ENCODE measurements at places on chromosomes 7 and 10.

DNA sequence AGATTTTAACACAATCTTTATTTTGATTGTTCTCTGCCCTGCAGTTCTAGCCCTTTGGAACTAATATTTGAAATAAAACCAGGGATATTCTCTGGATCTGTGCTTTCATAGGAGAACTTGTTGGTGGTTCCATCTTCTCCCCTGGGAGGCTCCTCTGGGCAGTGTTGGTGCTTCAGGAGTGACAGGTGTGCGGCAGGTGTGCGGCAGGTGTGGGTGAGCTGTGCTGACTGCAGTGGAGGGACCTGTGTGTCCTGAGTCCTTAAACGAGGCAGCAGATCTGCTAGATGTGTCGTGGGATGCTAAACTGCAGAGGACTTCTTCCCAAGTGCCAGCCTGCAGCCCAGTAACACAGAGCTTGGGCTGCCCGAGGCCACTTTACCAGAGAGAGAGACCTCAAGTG lies 98.4 kb downstream of the LYZL1 start:
- no peak for DNase-seq

DNA sequence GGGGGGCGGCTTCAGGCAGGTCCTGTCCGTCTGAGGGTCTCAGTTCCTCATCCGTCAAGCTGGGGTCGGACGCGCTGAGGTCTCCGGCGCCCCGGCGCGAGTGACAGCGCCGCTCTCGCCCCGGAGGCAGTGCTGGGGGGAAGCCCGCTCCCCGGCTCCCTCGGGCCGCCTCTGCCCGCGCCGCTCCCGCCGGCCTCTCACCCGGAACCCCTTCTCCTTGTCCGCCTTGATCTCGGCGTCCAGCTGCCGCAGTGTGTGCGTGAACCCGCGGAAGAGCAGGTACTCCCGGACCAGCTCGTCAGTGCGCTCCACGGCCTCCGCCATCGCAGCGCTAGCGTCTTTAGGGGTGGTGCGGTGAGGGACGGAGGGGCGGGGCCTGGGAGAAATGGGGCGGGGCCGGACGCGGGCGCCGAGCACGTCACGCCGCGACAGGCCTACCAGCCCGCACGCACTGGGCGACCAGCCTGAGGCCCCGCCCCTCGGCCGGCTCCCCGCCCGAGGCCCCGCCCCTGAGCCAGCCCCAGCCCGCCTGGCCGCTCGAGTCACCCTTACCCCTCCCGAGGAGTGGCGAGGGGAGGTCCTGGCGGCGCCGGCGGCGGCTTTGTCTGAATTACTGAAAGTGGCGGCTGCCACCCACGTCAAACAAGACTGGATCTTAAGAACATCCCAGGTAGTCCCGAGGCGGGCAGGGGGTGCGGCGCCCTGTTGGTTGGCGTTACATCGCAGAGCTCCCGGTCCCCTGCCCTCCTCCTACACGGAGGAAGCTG lies at the start of gene WDR91:
TSS of gene WDR91 (minus strand) at position 348 of the 767 bp plus-strand sequence. CDS start at position 324, 24 bp downstream.
- peak; percentile 99 for DNase-seq

GRCh38 chr7:70577078-70577477 lies 554.9 kb upstream of the GALNT17 start:
- no peak for DNase-seq

GRCh38 chr10:102083541-102083940 lies 18.4 kb downstream of the HPS6 start:
- DNase-seq: no peak

GRCh38 chr7:22696541-22697228 lies 30.3 kb upstream of the IL6 start:
- DNase-seq: no peak

- DNase-seq: no peak
These were observed 151.0 kb upstream of the NEBL start for GRCh38 chr10:21048068-21048467.

- peak; percentile 75 for DNase-seq
These were observed 10.4 kb upstream of the CLCN1 start for GRCh38 chr7:143305423-143306070.

All from activated T-cell treated with anti-CD3 and anti-CD28 coated beads, Interleukin-2, amount 50 U/mL, for 1 hour (primary cell).